ENCODE measurements at places on chromosomes 6 and 20.

- no peak for DNase-seq
- H3K4me3 ChIP-seq = no peak overlapping the region
- H3K27ac ChIP-seq = no peak overlapping the region
- no peaks in the 10 kb centered on the region for H3K4me1 ChIP-seq
Observed at GRCh38 chr6:137175157-137175867, 1.9 kb upstream of the IL22RA2 start.

GRCh38 chr6:125950293-125950692 is 6.3 kb upstream of the HINT3 start:
- no peaks in the 10 kb centered on the region for H3K27me3 ChIP-seq
- no peaks in the 10 kb centered on the region for H3K36me3 ChIP-seq
- H3K27ac ChIP-seq = no peak overlapping the region
- H3K4me1 ChIP-seq = peaks cover 8% of the 10 kb centered on the region

DNA sequence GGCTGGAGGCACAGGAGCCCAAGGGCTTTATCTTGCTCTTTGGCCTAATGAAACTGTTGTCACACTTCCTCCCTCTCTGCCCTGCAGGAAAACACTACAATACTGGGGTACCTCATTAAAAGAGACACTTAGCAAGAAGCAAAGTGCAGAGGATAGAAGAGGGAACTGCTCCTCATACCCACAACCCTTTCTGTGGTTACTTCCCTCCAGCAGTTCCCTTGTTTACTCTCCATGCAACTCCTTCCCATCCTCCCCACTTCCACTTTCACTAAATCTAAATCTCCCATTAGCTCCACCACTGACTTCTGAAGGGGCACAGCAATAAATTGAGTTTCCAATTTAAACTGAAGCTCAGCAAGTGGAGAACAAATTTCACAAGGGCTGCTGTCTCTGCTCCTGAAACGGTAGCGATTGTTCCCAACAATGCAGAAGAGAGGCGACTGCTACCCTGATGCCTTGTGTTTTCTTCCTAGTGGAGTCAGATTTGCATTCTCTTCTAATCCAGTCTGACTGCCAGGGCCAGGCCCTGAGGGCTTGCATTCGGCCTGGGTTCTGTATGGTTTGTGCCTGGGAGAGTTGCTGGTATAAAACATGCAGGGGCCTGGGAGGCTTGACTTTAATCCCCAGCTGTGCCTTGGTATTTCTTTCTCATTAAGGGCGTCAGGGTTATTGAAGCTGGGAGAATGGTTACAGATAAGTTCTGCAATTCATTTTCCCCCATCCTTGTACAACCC is 454.7 kb downstream of the TFAP2B start:
- H3K27ac ChIP-seq = no peak overlapping the region
- DNase-seq = no peak
- H3K4me3 ChIP-seq = no peak overlapping the region
- peaks cover 7% of the 10 kb centered on the region for H3K4me1 ChIP-seq
- no peaks in the 10 kb centered on the region for H3K27me3 ChIP-seq

GRCh38 chr20:34691838-34692237 is 12.3 kb upstream of the TP53INP2 start:
- H3K27me3 ChIP-seq = no peaks in the 10 kb centered on the region
- DNase-seq = no peak
- H3K36me3 ChIP-seq = no peaks in the 10 kb centered on the region

DNA sequence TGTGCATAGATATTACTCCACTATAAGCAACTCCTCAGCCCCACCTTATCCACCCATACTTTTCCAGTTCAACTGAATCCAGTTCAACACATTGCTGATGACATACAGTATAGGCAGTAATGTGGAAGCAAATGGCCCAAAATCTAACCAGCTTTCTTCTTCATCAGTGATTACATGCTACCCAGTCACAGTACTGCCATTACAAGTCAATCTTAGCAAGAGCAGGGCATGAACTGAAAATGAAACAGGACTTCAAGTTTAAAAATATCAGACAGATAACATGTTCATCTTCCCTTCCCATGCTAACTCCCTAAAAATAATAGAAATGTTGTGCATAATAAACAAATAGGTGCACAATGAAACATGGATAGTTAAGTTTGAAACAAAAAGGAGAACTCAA is 19.2 kb downstream of the RRAGD start:
- no peak overlapping the region for H3K27ac ChIP-seq
- H3K4me1 ChIP-seq = no peaks in the 10 kb centered on the region
- no peak for DNase-seq
- no peaks in the 10 kb centered on the region for H3K36me3 ChIP-seq
- H3K27me3 ChIP-seq = peaks cover 5% of the 10 kb centered on the region

- no peak overlapping the region for H3K4me3 ChIP-seq
- DNase-seq = no peak
- no peaks in the 10 kb centered on the region for H3K4me1 ChIP-seq
- H3K27me3 ChIP-seq = no peaks in the 10 kb centered on the region
Observed at GRCh38 chr20:48066246-48066645, 281.0 kb upstream of the SULF2 start.

GRCh38 chr20:32917191-32917950 is 58.6 kb downstream of the EFCAB8 start:
- H3K27me3 ChIP-seq = peaks cover 19% of the 10 kb centered on the region
- H3K27ac ChIP-seq = no peak overlapping the region
- DNase-seq = no peak
- H3K4me1 ChIP-seq = no peaks in the 10 kb centered on the region

DNA sequence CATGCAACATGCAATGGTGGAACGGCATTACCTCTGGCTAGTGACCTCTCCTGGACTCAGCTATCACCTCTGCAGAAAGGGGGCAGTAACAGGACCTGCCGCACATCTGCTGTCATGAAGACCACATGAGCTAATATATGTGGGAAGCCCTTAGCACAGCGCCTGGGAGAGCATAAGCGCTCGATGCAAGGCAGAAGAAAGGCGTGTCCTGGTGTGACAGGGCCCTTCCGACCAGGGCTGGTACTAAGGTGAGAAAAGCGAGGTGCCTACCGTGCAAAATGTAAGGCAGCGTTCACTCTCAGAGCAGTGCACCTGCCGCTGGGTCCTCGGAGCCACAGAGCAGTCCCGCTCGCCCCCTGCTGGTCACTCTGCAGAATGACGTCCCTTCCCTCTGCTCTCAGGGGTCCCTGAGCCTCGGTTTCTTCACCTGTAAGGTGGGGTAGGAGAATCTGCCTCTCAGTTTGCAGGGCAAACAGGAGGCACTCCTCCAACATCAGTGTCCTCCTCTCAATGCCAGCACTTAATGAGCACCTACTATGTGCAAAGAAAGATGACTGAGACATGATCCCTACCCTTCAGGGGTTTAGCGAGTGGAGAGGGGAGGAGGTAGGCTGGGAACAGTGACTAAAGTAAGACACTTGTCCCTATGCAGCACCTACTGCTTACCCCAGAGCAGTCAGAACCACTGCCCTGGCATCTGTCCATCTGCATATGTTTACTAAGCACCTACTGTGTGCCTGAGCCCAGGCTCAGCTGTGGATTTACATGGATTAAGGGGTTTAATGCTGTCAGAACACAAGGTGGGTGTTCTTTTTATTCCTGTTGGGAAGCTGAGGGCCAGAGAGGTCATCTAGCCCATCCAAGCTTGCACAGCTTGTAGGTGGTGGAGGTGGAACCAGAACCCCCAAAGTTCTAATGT is 41.1 kb upstream of the PTGIS start:
- no peaks in the 10 kb centered on the region for H3K4me1 ChIP-seq
- DNase-seq = peak; percentile 80
- 0 out of 2 replicates have a peak, but pooled peaks cover 5% of the 10 kb centered on the region for H3K27me3 ChIP-seq
- no peaks in the 10 kb centered on the region for H3K36me3 ChIP-seq
- no peak overlapping the region for H3K27ac ChIP-seq

DNA sequence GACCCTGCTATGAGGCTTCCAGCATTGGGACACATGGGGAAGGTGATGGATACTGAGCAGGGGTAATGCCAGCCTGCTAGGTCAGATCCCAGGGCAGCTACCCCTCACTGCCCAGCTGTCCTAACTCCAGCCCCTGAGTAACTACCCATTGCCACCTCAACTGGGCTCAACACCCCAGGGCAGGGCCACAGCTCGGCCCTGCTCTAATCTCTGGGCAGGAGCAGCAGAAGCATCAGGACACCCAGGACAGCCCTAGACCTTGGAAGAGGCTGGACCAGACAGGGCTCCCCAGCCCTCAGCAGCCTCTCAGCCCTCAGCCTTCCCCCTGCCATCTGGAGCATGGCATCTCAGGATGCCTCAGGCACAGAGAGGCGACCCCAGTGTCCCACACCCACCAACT is 67.4 kb upstream of the TOP1 start:
- DNase-seq = no peak
- no peaks in the 10 kb centered on the region for H3K36me3 ChIP-seq
- no peak overlapping the region for H3K4me3 ChIP-seq
- no peaks in the 10 kb centered on the region for H3K4me1 ChIP-seq
- H3K27ac ChIP-seq = no peak overlapping the region
